M059J (cell line): ENCODE measurements at places on chromosomes 12 and 14. TPM values are rescaled to one million over a fixed set of nuclear protein-coding genes. Genes with fewer than 3 reads are reported as not detected.

The TMEM30B gene
- total RNA-seq, result not detected in 2 replicates

The ACVRL1 gene
- total RNA-seq, result 0.10 and 1.2 TPM in 2 replicates

The FSCB gene
- total RNA-seq, result not detected in 2 replicates

The TEX52 gene
- total RNA-seq, result not detected in 2 replicates

The SOS2 gene
- total RNA-seq, result 12.9 and 22.8 TPM in 2 replicates

The TUBA1B gene
- 3,492 and 4,068 TPM in 2 replicates for total RNA-seq

The LRRC43 gene
- total RNA-seq, result not detected in 2 replicates

The DIABLO gene
- total RNA-seq, result 107 and 122 TPM in 2 replicates

The SLC6A15 gene
- 0.27 TPM in 1 of 2 replicates, not detected in the other for total RNA-seq

The TAS2R42 gene
- total RNA-seq, result not detected in 2 replicates

The NR4A1 gene
- 0.84 and 2.5 TPM in 2 replicates for total RNA-seq

The NKX2-1 gene
- total RNA-seq, result 0.10 TPM in 1 of 2 replicates, not detected in the other

The KRT6B gene
- total RNA-seq, result not detected in 2 replicates

The KRT7 gene
- total RNA-seq, result 3.0 and 8.4 TPM in 2 replicates

The PLEKHG7 gene
- not detected in 2 replicates for total RNA-seq

The MUCL1 gene
- total RNA-seq, result not detected in 2 replicates

The RPGRIP1 gene
- total RNA-seq, result not detected in 2 replicates

The RPL10L gene
- not detected in 2 replicates for total RNA-seq

The PAPLN gene
- total RNA-seq, result 0.44 and 2.0 TPM in 2 replicates

The ERH gene
- 144 and 203 TPM in 2 replicates for total RNA-seq

The CAMKK2 gene
- 6.1 and 7.3 TPM in 2 replicates for total RNA-seq

The PPP1R1A gene
- total RNA-seq, result not detected in 2 replicates
